Right atrium auricular region (tissue), 2 donors: ENCODE measurements at places on chromosomes 1 and 21. TPM values are rescaled to one million over a fixed set of nuclear protein-coding genes. Genes with fewer than 3 reads are reported as not detected.

RCSD1 gene
- total RNA-seq, result 39.3 TPM

- H3K27me3 ChIP-seq, result no peaks in the 10 kb centered on the region
- no peaks in the 10 kb centered on the region for H3K36me3 ChIP-seq
- DNase-seq, result no peak
- H3K4me3 ChIP-seq, result no peak overlapping the region
- no peaks in the 10 kb centered on the region for H3K4me1 ChIP-seq
- no peak overlapping the region for H3K27ac ChIP-seq
Measured at GRCh38 chr1:20234788-20235535, 48.6 kb upstream of the PLA2G2C start.

FALEC gene
- not detected for total RNA-seq

CCDC181 gene
- total RNA-seq, result 0.37 TPM

GRCh38 chr1:100759188-100759587 lies 39.6 kb downstream of the VCAM1 start:
- H3K27me3 ChIP-seq, result no peaks in the 10 kb centered on the region
- H3K36me3 ChIP-seq, result no peaks in the 10 kb centered on the region
- DNase-seq, result no peak
- H3K27ac ChIP-seq, result no peak overlapping the region

DNA sequence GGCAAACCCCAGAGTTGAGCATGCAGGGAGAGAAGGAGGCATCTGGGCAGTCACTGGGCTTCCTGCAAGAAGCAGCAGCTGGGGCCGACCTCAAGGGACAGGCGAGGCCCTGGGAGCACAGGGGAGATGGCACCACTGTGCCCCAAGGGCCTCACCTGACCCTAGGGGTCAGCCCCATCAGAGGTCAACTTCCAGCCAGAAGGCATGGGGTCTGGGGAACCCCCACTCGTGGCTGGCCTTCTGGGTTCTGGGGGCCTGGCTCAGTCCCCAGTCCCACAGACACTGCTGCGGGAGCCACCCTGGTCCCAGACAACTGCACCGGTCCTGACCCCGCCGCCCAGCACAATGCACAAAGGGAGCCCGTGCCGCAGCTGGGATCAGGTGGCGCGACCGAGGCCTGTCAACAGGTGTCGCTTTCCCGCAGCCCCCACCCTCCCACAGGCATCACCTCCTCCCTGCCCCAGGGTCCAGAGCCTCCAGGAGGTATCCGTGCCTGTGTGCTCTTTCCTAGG lies 6.2 kb downstream of the WNT9A start:
- H3K4me1 ChIP-seq, result no peaks in the 10 kb centered on the region
- no peak overlapping the region for H3K4me3 ChIP-seq
- H3K27me3 ChIP-seq, result no peaks in the 10 kb centered on the region
- DNase-seq, result no peak
- H3K27ac ChIP-seq, result no peak overlapping the region

DNA sequence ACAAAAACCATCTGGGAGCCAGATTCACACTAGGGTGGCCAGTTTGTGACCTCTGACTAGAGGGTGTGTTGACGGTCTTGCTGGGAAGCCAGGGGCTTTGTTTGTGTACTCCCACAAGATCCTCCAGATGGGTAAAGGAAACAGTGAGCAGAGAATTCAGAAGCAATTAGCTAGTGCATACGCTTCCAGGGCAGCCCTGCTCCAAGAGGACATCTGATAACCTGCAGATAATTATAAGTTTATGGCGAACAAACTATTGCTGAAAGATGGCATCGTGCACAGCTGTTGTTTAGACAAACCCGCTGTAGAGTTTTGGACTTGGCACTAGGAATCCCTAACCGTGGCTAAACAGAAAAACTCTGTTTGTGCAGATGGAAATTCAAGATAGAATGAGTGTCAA lies 326.4 kb downstream of the TGFB2 start:
- H3K4me1 ChIP-seq, result no peaks in the 10 kb centered on the region
- no peaks in the 10 kb centered on the region for H3K27me3 ChIP-seq
- H3K27ac ChIP-seq, result no peak overlapping the region
- H3K4me3 ChIP-seq, result no peak overlapping the region

SPRR4 gene
- total RNA-seq, result not detected
